ENCODE measurements at places on chromosomes 7 and 10.
A peak's percentile ranks its signal among the peaks of the same experiment; 100 is the strongest.

DNA sequence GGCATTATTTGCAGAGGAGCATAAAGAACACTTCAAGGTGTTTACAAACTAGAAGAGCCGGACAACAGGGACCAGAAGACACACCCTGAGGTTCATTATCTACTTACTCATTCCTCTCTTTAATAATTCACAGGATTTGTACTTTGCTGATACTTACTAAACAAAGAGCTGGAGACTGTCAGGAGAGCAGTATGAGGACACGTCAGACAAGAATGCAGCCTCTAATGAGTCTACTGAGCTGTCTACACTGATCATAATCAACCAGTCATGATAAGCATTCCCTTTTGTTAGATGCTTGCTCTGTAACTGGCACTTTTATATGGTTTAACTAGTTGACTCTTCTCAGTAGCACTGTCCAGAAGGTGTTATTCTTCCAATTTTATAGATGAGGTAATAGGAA lies 243.3 kb upstream of the CDC14C start:
- DNase-seq = no peak

- DNase-seq = peak; percentile 51
Observed at GRCh38 chr10:63866747-63867140, 345.5 kb downstream of the REEP3 start.

DNA sequence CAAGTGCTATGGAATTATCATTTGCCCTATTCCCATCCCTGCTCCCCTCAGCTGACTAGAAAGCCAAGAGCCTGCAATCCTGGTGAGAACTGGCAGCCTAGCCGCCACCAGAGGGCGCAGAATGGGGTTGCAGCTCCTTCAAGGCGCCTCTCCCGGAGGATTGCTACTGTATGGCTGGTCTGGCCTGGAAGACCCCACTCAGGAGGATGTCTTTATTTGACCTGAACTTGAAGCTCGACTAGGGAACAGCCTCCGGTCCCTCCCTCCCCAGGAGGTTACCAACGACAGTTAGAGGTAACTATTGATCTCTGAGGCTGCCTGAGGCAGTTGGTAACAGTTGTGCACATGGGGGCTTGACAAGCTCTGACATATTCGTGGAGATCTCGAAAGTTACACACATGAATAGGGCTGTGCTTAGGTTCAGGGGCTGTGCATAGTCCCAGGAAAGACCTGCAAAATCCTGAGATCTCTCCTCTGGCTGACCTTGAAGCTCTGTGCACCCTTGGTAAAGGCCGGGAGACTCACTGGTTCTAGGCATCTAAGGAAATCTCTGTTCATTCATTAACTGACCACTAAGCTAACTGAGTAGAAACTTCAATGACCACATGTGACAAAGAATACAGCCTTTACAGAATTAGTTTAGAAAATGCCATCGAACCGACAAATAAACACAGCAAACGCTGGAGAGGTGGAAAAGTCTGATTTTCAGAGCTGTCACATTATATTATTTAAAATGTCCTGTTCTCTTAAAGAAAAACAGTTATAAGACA lies 65.7 kb downstream of the TSPAN12 start:
- peak; percentile 65 for DNase-seq

- no peak for DNase-seq
Observed at GRCh38 chr10:100184426-100184825, 1.4 kb downstream of the ERLIN1 start.

DNA sequence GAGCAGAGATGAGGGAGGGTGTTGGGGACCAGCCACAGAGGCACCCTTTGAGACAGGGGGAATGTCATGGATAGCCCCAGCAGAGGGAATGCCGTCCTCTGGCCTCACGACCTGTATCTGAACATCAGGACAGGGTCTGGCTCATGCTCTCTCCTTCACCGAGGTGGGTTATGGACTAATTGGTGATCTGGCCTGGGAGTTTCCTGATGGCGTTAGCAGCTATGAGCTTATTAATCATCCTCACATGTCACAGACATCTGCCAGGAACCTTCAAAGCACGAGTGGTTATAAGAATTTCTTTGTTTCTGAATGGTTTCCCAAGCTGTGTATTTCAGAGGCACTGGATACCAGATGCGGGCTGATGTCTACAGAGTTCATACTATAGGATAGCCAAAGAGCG lies 6.9 kb downstream of the CPA4 start:
- DNase-seq = no peak

GRCh38 chr10:97765201-97765600 lies 6.6 kb downstream of the SFRP5 start:
- DNase-seq = no peak

GRCh38 chr10:92131275-92131820 lies 159.5 kb downstream of the CPEB3 start:
- no peak for DNase-seq

- DNase-seq = no peak
Observed at GRCh38 chr10:89426230-89426868, 12.0 kb downstream of the IFIT5 start.

GRCh38 chr7:138875794-138876193 lies 77.8 kb upstream of the ATP6V0A4 start:
- no peak for DNase-seq

DNA sequence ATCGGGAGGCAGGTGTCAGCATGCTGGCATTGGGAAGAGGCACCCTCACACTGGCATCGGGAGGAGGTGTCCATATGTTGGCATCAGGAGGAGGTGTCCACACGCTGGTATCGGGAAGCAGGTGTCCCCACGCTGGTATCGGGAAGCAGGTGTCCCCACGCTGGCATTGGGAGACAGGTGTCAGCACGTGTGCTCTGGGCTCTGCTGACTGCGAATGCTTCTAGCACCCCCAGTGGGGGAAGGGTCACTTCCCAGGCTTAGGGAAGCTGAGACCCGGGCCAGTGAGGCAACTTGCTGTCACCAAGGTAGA lies 92.5 kb upstream of the IKZF1 start:
- no peak for DNase-seq

GRCh38 chr10:13681095-13681494 lies 94.3 kb downstream of the PRPF18 start:
- DNase-seq = no peak

DNA sequence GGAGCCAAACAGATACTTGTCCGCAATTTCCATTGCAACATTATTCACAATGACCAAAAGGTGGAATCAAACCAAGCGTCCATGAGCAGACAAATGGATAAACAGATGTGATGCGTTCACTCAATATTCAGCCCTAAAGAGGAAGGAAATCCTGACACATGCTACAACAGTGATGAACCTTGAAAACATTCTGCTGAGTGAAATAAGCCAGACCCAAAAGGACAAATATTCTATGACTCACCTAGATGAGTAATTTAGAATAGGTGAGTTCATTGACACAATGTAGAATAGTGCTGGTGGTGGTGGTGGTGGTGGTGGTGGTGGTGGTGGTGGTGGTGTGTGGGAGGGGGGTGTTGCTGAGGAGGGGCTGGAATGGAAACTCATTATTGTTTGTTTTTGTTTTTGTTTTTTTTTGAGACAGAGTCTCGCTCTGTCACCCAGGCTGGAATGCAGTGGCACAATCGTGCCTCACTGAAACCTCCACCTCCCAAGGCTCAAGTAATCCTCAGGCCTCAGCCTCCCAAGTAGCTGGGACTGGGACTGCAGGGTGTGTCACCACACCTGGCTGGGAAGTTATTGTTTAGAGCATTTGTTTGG lies 28.6 kb downstream of the SMKR1 start:
- DNase-seq = peak; percentile 72

GRCh38 chr10:63115732-63116383 lies 17.3 kb upstream of the NRBF2 start:
- DNase-seq = no peak

GRCh38 chr10:71132321-71132810 lies 80.0 kb upstream of the UNC5B start:
- no peak for DNase-seq

DNA sequence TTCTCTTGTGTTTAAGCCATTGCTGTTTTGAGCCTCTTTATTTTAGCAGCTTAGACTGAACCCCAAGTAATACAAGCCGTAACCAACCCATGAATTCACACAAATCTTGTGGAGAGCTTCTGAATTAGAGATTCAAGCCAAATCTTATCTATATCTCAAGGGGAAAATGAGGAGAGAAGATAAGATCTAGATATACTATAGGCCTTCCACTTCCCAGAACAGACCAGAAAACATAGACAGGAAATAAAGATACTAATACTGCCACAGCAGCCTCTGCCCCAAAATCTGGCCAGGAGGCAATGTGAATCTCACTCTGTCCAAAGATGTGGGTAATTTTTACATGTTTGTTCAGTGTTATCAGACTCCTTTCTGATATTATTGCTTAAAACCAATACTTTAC lies 307.2 kb downstream of the PTEN start:
- DNase-seq = no peak

DNA sequence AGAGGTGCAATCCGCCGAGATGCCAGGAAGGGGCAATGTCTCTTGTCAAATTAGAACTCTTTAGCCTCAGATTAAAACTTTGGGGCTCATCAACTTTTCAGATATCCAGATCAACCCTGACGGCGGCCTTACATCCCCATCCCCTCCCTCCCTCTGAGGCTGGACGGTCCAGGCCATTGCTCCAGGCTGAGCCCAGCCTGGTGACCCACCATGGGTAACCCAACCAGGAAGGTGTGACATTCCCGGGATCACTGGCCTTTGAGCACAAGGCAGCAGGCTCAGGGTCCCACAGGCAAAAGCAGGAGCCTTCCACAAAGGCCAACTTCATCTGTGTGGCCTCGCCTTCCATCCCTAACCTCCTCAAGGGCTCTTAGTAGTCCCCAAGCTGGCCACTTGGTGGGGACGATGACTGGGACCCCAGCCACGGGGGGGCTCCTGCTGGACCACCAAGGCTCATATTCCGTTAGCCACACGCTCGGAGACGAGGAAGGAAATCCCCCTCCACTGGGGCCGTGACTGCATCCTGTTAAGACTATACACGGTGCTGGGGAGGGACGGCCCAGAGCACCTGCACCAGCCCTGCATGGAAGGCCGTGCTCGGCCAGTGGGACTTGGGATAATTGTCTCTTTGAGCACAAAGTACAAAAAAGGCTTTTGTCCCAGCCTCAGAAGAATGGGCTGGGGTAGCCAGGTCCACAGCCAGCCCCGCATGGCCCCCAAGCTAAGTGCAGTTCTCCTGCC lies 62.8 kb downstream of the ZRANB1 start:
- DNase-seq = no peak

Data from HCT116 (cell line).